NCI-H2171 treated with DMSO at 0.1 percent for 48 hours (cell line): ENCODE measurements at places on chromosomes 3 and 15.

DNA sequence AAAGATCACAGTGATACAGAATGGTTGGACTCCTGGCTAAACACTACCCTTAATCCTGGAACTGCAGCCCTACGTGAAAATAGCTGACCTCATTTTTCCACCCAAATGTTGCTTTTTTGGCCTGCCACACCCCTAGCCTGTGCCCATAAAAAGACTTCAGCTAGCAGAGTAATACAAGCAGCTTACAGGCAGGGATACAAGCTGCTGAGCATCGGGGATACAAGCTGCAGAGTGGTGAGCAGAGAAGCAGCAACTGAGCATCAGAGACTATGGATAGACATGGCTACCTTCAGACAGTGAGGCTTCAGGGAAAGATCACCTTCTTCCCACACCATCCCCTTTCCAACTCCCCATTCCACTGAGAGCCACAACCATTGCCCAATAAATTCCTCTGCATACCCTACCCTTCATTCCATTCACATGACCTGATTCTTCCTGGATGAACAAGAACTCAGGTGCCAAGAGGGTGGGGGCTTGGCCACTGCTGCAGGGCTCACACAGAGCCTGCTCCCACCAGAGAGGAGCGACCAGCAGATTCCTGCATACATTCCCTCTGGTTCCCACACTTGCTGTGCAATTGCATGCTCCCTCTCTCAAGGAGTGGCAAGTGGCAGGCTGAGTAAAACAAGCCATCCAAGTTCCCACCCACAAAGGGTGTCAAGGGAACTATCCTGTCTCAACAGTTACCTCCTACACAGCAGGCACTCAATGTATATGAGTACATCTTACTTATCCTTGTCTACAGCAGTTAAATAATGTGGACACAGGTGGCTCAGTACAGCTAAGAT lies 217.5 kb downstream of the ALCAM start:
- no peak for DNase-seq

- DNase-seq, result no peak
These were observed 147.7 kb downstream of the CADPS start for GRCh38 chr3:62727536-62727935.

- peak; percentile 6 for DNase-seq
These were observed 113.6 kb upstream of the TPM1 start for GRCh38 chr15:62929000-62929357.

- no peak for DNase-seq
These were observed 21.0 kb downstream of the LSM3 start for GRCh38 chr3:14199641-14200040.

GRCh38 chr15:57667171-57667849 lies 39.2 kb upstream of the POLR2M start:
- peak; percentile 3 for DNase-seq

DNA sequence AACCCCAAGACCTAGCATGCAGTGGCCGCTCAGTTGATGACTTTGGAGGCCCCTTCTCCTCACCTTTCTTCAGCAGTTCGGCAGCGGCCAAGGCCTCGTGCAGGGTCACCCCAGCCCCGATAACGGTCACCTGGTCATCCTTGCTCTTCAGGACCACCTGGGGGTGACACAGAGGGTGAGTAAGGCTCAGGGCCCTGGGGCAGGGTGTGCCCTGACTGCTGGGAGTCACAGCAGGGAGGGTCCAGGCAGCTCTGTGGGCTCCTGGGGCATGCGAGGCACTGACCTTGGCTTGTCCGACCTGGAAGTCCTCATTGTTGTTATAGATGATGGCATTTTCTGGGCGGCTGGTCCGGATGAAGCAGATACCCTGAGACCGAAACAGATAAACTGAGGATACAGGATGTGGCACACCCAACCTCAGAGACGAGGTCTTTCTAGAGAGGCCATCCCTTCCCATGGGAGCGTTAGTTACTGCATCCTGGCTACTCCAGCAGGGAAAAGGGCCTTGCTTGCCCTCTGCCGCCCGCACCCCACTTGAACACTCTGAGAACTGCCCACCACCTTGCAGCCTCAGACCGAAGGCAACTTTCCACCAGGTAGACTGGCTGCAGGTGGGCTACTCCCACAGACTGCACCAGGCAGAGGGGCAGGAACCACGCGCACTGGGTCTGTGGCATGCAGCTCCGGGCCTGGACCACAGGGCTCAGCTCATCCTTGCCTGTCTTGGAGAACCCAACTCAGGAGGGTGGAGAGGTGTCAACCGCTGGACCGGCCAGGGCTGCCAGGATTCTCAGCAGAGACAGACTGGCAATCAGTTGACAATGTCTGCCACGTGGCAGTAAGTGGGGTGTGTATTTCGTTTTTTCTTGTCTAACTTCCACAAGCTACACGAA lies 27.6 kb downstream of the TKT start:
- DNase-seq, result no peak

DNA sequence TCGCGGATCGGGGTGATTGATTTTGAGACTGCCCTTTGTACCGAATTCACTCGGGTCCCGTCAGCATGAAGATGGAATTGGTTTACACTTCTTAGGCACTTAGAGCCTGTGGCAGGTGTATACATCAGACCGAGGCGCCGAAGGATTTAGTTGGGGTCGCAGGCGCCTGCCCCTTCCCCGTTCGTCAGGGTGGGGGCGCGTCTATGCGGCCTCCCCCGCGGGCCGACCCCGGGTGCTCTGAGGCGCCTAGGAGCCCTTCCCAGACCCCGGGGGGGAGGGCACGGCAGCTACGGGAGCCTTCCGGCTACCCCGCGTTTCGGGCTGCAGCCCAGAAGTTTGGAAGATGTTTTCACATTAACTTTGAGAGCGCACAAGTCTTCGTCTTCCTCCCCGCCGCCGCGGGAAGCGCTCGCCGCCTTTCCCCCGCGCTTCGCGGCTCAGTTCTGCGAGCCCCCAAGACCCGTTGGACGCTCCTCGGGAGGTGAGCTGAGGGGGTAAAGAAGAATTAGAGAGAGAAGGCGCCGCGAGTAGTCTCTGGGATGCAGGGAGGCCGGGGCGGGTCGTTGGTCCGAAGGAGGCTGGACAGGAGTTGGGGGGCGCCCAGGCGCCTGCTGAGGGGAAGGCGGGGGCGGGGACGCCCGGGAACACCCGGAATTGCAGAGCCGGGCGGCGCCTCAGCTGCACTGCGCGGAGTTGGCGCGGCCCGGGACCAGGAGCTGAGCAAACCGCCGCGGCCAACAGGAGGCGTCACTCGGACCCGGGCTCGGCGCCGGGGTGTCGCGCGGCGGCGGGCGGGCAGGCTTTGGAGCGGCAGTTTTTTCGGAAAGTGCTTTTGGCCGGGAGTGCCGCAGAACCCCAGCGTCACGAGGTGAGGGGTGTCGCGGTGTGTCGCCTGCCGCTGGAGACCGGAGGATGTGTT lies 780 bp downstream of the TIPARP start:
- DNase-seq, result peak; percentile 70

DNA sequence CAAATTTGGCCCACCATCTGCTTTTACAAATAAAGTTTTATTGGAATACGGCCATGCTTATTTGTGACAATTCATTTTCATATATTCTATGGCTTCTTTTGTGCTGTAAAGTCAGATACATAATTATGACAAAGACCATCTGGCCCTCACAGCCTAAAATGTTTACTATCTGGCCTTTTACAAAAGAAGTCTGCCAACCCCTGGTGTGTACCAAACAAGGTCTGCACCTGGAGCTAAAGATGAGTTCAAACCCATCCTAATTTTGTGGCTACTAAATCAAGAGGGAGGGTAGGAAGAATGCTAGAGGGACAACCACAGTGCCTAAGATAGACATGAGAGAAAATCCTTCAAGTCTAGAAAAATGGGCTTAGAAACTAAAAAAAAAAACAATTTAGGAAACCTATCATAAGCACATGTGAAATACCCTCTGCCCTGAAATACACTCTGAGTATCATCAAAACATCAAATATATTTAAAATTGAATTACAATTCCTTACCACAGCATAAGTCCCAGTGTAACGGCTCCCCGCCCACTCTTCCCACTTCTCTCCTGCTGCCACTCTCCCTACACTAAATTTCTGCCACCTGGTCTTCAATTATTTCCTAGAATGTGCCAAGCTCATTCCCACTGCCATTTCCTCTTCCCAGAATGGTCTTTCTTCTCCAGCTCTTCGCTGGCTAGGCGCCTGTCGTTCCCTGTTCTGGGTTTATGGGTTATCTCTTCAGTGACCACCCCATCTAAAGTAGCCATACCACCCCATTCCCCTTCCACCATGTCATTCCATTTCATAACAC lies 950.7 kb upstream of the CFAP20DC start:
- DNase-seq, result peak; percentile 30

DNA sequence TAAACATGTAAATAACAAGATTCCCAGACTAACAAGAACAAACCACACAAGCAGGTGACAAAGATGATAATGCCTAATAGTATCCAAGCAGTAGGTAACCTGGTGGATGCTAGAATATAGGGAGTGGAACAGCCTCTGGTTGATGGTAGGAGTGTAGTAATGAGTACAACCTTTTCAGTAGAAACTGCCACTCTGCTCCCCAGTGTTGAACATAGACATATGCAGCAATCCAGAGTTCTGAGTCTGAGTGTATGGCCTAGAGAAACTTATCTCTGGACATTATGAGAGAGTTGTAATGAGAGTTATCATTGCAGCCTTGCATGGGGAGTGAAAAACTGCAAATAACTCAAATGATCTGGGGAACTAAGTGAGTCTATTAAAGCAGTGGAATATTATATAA lies 76.1 kb upstream of the ACAD9 start:
- DNase-seq, result no peak

- no peak for DNase-seq
These were observed 26.6 kb downstream of the USP50 start for GRCh38 chr15:50519740-50520425.

- peak; percentile 28 for DNase-seq
These were observed 38.2 kb downstream of the B3GALNT1 start for GRCh38 chr3:161066930-161067329.

DNA sequence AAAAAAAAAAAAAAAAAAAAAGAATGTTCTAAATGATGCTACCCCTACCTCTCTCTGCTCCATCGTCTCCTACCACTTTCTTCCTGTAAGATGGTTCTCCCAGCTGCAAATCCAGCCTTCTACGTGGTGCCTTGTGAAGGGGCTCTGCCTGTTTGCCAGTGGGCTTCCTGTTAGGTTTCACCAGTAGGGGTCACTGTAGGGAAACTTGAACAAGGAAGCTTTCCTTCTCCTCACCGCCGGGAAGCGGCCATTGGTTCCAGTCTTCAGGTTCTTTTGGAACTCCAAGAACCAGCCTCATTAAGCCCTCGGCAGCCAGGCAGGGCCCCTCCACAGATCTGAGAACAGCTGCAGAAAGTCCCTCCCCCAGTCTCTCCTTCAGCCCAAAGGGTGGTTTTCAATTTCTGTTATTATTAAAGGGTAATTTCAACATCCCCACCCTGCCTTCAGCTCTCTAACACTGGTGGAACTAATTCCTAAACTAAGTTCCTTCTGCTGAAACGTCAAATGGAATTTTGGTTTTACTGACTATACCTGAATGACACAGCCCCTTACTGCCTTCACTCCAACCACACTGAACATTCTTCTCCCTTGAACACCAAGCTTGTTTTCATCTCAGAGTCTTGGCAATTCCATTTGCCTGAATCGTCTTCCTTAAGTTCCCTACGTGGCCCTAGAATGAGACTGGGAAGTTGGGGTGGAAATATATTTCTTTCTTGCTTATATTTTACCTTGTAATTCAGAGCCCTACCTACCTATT lies 13.5 kb downstream of the MCCC1 start:
- no peak for DNase-seq

DNA sequence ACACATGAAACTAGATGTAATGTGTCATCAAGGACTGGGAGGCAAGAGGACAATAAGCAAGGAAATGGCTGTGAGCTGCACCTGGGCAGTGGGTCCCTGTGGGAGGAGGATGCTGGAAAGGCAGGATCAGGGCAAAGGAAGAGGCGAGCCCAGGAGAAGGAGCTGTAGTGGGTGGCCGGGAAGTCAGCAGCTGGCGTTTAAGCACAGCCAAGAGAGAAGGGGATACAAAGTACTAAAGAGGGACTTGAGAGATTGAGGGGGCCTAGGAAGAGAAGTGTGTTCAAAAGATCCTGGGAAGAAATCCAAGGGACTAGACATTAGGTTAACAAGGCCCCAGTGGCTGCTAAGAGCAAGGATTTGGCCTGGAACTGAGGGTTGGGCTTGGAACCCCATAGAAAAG lies 188.5 kb upstream of the SLC24A5 start:
- DNase-seq, result no peak

- DNase-seq, result no peak
These were observed 33.3 kb upstream of the C15orf39 start for GRCh38 chr15:75168374-75168773.

DNA sequence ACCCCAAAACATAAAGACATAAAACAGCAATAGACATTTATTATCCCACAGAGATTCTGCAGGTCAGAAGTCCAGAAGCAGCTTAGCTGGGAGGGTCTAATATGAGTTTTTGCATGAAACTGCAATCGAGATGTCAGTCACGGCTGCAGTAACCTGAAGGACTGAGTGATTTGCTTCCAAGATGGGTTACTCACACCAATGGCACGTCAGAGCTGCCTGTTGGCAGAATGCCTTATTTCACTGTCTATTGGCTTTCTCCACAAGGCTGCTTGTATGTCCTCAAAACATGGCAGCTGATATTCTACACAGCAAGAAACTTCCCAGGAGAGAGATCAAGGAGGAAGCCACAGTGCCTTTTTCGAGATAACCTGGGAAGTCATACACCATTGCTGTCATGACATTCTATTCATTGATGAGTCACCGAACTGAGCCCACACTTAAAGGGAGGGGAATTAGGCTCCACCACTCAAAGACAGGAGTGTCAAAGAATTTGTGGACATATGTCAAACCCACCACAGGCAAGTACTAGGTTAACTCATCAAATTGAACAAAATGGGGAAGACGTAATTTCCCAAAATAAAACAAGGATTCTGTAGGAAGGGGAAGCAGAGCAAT lies 122.2 kb downstream of the SYNPR start:
- DNase-seq, result no peak

DNA sequence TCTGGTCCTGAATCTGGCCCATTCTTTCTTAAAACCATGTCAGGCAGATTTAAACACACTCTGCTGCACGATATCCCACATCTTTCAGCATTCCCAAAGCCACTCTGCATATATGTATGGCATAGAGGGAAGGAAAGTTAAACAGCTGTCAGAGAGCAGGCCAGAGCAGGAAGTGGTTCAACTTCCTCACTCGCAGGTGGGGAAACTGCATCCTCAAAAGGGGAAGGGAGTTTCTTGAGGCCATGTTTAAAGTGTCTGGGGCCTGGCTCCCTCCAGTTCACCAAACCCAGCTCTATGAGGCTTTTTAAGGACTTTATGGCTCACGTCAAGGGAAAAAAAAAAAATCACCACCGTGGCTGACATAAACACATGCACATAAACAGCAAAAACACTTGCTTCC lies 123.1 kb downstream of the OPA1 start:
- DNase-seq, result no peak
